ENCODE measurements at places on chromosomes 4 and X.

DNA sequence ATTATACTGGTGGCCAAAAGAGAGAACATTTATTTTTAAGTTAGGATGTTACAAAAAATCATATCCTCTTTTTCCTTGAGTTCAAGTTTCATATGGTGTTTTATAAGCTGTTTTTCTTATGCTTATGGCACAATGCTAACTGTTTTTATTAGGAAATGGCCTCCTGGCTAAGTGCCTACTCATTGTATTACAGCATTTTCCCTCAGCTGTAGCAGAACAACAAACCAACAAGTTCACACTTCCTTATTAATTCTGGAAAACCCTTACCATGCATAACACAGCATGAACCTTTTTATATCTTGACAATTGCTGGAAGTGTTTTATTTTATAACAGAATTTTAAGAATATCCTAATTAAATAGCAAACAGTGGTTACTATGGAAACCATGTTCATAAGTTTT is 165.8 kb downstream of the GASK1B start:
- DNase-seq, result no peak

DNA sequence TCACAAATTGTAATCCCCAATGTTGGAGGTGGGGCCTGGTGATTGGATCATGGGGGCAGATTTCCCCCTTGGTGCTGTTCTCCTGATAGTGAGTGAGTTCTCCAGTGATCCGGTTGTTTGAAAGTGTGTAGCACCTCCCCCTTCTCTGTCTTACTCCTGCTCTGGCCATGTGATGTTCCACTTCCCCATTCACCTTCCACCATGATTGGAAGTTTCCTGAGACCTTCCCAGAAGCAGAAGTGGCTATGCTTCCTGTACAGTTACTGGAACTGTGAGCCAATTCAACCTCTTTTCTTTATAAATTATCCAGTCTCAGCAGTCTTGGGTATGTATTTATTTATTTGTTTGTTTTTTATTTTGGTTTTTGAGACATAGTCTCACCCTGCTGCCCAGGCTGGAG is 143.2 kb downstream of the CPE start:
- no peak for DNase-seq

DNA sequence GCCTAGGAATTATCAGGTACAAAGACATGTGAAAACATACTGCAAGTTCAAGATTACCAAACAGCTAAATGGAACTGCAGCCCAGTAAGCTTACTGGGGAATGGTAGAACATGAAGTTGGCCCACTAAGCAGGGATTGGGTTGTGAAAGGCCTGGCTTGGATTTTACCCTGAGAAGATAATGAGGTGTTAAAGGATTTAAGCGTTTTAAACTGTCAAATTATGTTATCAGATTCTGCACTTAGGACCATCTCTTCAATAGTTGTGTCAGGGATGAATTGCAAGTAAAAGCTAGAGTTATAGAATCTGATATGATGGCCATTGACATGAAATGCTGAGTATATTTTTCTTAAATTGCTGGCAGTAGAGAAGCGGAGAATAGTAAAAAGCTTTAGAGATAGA is 225.7 kb downstream of the GRID2 start:
- no peak for DNase-seq

GRCh38 chrX:26954029-26954428 is 509.1 kb downstream of the PPP4R3C start:
- no peak for DNase-seq

GRCh38 chr4:142101401-142101800 is 465.0 kb downstream of the IL15 start:
- DNase-seq, result no peak

- no peak for DNase-seq
Measured at GRCh38 chr4:119207051-119207450, 5.5 kb upstream of the USP53 start.

All from NCI-H2171 (cell line).